ENCODE measurements at places on chromosomes 3 and 15.

- no peak for DNase-seq
Observed at GRCh38 chr3:46557814-46558183, 8.3 kb downstream of the LRRC2 start.

DNA sequence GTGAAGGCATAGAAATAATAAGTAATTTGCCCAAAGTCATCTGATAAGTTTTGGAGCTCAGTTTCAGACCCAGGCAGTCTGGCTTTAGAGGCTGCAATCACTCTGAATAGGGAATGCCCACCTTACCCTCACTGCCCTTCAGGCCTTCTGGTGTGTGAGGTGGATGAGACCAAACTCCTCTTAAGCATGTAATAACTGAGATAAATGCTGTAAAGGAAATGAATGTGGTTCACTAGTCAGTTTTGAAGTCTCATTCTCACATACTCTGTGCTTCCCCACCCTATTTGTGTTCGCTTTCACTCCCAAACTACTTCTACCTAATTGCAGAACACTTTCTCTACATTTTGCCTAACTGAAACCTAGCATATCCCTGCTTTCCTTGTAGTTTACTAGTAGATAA, 144.1 kb downstream of the FILIP1L start:
- DNase-seq = no peak

GRCh38 chr3:93867425-93867824, 106.3 kb downstream of the PROS1 start:
- no peak for DNase-seq

DNA sequence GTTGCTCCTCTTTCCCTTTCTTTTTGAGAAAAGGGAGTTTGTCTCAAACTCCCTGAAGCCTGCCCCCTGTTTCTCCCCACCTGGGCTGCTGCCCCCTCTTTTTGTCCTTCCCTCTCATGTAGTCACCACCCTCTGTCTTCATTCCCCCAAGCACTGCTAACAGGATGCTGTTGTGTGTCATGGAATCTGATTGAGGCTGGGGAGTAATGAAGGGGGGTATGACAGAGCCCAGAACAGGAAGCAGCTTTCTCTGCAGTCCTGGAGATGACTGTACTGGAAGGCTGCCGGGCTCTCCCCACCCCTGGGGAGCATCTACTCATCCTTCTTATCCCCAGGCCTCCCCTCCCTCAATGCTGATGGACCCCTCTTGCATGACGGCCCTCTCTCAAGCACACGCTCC, 181.6 kb downstream of the ABHD5 start:
- DNase-seq = no peak

GRCh38 chr15:90382320-90382719, 5.7 kb upstream of the IQGAP1 start:
- DNase-seq = no peak

DNA sequence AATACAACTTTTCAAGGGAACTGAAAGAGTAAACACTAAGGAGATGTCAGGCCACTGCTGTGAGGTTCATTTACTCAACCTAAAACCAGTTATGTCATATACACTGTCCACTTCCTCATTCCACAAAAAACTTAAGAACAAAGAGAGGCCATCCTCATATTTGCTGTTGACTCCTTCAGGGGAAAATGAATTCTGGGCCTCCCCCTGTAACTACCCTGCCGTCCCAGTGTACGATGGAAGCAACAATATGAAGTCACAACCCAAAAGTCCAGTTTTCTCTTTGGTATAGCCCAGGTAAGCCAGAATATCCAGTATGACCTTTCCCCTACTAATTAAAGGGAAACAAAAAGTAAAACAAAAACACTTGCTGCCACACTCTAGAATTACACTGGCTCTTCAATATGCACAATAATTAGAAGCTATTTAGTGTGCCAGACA, 16.2 kb downstream of the CEP152 start:
- no peak for DNase-seq

GRCh38 chr3:160719710-160720109, 36.3 kb upstream of the PPM1L start:
- no peak for DNase-seq

- no peak for DNase-seq
Observed at GRCh38 chr3:16079519-16079918, 95.0 kb upstream of the GALNT15 start.

DNA sequence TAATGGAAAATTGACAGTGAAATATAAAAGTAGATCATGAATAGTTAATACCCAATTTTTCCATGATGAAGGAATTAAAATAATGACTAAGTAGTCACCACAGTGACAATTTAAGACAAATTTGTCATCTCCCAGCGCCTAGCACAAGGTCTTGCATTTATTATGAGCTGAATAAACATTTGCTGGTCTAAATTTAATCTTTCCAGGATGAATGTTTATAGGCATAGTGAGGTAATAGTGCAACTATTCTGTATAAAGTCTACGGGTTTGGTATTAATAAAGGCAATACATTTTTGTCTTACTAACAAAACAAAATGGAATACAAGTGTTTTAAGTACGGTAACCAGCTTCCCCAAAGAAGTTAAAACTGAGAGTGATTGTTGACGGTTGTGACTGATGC, 209.3 kb downstream of the CD47 start:
- no peak for DNase-seq

- no peak for DNase-seq
Observed at GRCh38 chr3:194323785-194324735, 27.1 kb downstream of the CPN2 start.

DNA sequence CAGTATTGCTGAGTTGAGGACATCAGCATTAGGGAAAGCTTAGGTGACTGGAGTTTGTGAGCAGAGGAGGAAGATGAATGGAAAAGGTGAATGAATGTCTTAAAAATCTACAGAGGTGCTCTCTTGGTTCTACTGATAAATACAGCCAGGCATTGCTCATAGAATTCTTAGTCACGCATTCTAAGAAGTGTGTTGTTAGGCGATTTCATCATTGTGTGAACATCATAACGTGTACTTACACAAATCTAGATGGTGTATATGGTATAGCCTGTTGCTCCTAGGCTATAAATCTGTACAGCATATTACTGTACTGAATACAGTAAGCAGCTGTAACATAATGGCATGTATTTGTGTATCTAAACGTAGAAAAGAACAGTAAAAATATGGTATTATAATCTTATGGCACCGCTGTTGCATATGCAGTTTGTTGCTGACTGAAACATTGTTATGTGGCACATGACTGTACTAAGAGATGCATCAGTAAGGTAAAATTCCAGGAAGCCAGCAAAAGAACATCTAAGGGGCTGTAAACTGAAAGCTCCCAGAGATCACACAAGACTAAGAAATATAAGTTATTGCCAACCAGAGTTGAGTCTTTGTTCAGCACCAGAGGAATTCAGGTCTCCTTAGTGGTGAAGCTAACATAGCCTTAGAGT, 42.9 kb upstream of the ASB14 start:
- DNase-seq = no peak

GRCh38 chr3:74550686-74551085, 63.8 kb downstream of the CNTN3 start:
- DNase-seq = no peak

- peak; percentile 40 for DNase-seq
Observed at GRCh38 chr3:9399337-9399703, 1.9 kb downstream of the SETD5 start.

- no peak for DNase-seq
Observed at GRCh38 chr3:25420885-25421284, 7.2 kb upstream of the RARB start.

DNA sequence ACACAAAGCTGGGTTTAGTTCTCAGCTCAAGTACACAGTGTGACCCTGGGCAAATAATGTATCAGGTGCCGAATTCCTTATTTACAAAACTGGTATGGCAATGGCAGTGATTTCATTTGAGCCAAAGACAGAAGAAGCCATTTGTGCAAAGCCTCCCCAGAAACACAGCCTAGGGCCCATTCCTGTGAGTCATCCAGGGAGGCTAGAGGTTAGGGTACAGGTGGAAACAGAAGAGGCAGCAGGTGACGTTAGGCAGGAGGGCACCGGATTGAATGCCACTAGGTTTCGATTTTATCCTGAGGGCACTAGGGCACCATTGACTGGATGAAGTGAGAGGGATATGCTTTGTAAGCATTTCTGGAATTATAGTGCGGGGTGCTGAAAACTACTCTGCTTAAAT, 766.9 kb upstream of the NR2F2 start:
- DNase-seq = no peak

DNA sequence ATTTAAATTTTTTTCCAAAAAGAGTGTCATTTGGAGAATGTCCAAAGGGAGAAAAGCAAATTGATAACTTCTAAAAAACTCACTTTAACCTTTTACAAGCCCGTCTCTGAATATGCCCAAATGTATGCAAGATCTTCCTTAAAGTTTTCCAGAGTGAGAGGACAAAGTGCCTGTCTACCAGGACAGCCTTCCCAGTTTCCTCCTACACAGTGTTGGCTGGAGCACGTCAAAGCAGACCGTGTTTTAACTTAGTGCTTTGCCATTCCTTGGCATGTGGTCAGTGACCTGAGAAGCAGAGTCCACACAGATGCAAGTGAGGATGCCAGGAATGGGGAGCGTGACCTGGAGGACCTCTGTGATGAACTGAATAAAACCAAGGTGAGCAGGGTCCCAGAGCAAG, 245.7 kb downstream of the FAM43A start:
- no peak for DNase-seq

GRCh38 chr3:10160346-10160745, 4.4 kb upstream of the IRAK2 start:
- no peak for DNase-seq

GRCh38 chr15:95715906-95716656, 614.4 kb upstream of the NR2F2 start:
- no peak for DNase-seq

DNA sequence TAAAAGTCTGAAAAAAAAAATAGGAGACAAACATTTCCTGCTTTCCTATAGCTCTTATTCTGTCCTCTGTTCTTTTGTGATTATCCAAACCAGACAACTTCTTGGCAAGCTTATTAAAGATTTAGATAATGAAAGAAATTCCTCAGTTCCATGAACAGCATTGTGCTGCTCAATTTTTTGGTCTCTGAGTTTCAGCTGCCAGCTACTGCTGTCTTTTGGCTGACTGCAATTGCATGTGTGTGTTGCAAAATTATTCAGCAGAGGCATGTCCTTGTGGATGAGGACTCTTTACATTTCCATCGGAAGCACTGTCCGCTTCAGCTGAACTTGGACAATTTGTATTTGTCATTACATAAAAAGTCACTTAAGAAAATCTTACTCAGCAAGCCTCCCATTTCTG, 397.3 kb upstream of the RASGRP1 start:
- DNase-seq = no peak

- peak; percentile 97 for DNase-seq
Observed at GRCh38 chr15:70152070-70152480, 54.4 kb upstream of the TLE3 start.

DNA sequence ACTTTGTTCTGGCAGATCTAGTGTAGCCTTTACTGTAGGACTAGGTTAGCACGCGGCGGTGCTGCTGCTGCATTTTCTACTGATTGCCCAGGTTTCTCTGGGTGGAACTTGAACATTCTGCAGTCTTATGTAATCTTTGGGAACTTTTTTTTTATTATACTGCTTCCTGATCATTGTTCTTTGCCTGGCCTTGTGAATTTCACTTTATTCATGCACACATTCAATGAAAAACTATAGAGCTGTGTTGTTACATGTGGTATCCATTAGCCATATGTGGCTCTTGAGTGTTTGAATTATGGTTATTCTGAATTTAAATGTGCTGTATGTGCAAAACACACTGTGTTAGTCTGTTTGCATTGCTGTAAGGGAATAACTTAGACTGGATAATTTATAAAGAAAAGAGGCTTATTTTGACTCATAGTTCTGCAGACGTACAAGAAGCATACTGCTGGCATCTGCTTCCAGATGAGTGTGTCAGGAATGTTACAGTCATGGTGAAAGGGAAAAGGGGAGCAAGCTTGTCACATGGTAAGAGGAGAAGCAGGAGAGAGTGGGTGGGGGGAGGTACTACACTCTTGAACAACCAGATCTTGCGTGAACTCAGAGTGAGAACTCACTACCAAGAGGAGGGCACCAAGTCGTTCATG, 26.5 kb downstream of the MEF2A start:
- no peak for DNase-seq

DNA sequence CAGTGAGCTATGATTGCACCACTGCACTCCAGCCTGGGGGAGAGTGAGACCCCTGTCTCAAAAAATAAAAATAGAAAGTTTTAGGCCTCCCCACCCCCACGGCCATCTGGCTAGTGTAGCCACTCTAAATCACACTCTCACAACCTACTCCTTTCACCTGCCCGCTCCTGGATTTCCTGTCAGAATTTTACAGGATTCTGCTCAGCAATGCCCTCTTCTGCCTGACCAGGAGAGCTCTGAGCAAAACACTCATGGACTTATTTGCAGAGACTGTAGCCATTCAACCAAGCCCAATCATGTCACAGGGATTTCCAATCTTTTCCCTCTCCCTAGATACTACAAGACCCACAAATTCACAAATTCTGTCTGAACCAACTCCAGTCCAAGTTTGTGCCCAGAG, 242.6 kb upstream of the TPRG1 start:
- DNase-seq = peak; percentile 38

- no peak for DNase-seq
Observed at GRCh38 chr3:10229576-10229975, 18.7 kb upstream of the TATDN2 start.

- no peak for DNase-seq
Observed at GRCh38 chr3:123723070-123723469, 138.2 kb upstream of the HACD2 start.

- no peak for DNase-seq
Observed at GRCh38 chr3:47412842-47413520, 32.2 kb downstream of the PTPN23 start.

DNA sequence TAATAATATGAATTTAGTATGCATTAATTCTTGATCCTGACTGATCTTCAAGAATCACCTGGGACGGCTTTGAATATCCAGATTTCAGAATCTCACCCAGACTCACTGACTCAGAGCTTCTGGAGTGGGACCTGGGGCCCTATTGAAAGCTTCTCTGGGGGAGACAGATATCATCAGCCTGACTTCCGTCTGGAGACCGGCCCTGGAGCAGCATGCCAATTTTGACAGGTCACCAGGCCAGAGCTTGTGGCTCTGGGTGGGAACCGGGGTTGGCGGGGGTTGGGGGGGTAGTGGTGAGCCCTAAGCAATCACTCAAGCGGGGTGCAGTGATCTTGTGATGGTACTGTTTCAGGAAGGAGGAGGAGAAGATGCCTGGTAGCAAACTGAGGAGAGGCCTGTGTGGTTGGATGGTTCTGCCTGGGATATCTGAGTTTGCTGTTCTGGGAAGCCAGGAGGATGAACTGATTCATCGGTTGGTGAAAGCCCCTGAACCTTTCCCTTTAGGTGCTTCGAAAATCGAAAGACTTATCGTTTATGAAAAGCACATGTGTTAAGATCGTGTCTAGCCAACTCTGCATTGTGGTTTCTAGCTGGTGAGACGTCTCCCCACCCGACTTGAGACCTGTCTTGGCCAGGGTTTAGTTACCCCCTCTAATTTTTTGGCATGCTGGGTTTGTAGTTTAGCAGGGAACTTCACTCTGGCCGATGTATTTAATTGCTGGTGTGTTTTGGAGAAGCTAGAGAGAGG, 263.9 kb upstream of the C2CD4B start:
- DNase-seq = no peak

- DNase-seq = no peak
Observed at GRCh38 chr3:29333576-29333975, 52.7 kb downstream of the RBMS3 start.

GRCh38 chr3:36707623-36708409, 56.5 kb downstream of the DCLK3 start:
- DNase-seq = no peak

All from NCI-H2081 (cell line).